ENCODE measurements at places on chromosomes 16 and 17.

DNA sequence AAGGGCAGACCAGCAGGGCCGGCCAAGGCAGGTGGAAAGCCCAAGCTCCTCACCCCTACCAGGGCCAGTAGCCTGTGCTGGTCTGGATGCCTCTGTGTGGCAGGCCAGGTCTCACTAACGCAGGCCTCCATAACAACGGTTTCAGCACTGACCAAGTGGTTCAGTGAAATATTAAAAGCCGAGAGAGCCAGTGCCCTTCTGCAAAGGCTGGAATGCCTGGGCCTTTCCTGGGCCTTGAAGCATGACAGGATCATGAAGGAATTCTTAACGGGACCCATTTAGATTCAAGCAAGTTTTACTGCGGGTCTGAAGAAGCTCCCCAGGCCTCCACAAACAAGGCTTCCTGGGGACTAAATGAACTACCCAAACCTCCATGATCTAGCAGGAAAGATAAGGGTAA is 16.3 kb downstream of the ADAD2 start:
- DNase-seq, result no peak

DNA sequence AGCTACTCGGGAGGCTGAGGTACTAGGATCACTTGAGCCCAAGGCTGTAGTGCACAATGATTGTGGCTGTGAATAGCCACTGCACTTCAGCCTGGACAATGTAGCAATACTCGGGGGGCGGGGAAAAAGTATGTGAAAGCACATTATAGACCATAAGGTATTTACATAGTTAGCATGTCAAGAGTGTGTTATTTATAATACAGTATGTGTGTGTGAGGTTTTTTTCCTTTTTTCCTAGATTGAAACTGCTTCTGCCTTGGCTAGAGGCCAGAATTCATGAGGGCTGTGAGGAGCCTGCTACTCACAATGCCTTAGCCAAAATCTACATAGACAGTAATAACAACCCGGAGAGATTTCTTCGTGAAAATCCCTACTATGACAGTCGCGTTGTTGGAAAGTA is 30.5 kb downstream of the PTRH2 start:
- DNase-seq, result no peak

DNA sequence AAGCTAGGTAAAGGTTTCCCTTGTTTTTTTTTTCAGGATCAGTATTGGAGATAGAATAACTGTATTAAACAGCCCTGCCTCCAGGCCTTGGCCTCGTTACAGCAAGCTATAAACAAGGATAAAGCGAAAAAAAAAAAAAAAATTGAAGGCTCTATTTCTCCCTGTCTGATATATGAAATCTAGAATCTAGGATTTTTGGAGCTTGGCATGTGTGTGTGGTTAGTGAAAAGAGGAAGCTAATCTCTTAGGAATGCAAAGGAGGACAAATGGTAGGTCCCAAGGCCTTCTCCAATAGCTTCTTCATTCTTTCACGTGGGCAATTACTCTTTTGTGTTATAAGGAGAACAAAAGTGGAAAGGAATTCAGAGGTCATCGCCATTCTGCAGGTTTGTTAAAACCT is 470.3 kb downstream of the TMEM114 start:
- DNase-seq, result no peak

DNA sequence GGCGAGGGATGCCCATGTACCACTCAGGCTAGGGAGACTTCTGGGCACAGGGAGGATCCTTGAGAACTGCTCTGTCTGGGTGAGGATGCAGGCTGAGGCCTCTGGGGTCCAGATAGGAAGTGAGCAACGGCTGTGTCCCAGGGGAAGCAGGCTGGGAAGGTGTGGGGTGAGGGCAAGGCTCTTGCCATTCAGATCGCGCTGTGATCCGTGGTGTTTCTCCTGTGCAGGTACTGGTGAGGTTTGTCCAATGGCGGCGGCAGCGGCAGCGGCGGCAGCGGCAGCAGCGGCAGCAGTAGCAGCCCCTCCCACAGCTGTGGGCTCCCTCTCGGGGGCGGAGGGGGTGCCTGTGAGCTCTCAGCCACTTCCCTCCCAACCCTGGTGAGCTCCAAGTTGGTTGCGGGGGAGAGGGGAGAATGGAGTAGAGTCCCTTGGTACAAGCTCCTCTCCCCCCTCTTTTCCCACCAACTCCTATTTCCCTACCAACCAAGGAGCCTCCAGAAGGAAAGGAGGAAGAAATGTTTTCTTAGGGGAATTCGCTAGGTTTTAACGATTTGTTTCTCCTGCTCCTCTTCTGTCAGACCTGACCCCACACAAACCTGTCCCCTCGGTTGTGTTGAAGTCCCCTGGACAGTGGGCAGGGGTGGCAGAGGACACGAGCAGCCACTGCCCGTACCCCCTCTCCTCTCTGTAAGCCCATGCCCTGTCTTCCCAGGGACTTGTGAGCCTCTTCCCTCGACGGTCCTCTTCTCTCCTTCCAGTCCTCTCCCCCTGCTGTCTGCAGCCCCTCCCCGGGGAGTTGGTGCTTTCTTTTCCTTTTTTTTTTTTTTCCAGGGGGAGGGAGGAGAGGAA is 1.9 kb upstream of the PRRT2 start:
- DNase-seq, result no peak

DNA sequence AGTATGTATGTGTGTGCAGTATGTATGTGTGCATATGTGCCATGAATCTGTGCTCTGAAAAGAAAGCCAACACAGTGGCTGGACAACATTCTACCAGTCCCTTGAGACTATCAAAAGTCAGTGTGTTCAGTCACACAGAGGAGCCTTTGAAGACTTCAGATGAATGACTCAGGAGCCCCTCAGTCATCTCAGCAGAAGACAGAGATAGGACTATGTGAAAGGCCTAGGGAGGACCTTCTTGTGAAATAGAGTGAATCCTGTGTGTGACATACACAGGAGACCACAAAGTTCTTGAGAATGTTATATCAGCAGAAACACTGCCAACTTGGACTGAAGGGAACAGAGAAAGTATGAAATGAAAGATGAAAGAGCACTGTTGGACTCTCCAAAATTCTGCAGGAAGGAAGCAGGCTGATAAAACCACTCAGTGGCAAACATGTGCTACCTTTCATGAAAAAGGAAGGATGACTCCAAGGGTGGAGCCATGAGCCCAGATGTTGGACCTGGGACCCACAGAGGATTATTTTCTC is 108.4 kb downstream of the METRNL start:
- no peak for DNase-seq

- DNase-seq, result no peak
These were observed 137.0 kb downstream of the KATNIP start for GRCh38 chr16:27686926-27687325.

- DNase-seq, result no peak
These were observed 22.6 kb downstream of the MRM3 start for GRCh38 chr17:804541-805435.

DNA sequence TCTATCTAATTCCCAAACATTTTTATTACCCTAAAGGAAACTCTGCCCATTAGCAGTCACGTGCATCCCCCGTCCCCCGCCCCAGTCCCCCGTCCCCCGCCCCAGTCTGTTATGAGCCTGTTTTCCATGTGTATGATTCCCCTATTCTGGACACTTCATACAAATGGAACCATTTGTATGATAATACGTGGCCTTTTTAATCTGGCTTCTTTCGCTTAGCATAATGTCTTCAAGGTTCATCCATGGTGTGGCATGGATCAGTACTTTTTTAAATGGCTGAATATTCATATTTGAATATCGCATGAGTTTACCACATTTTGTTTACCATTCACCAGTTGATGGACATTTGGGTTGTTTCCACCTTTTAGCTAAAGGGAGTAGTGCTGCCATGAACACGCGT is 49.5 kb downstream of the DNAH2 start:
- DNase-seq, result no peak

- no peak for DNase-seq
These were observed 9.1 kb downstream of the MNT start for GRCh38 chr17:2391597-2392251.

DNA sequence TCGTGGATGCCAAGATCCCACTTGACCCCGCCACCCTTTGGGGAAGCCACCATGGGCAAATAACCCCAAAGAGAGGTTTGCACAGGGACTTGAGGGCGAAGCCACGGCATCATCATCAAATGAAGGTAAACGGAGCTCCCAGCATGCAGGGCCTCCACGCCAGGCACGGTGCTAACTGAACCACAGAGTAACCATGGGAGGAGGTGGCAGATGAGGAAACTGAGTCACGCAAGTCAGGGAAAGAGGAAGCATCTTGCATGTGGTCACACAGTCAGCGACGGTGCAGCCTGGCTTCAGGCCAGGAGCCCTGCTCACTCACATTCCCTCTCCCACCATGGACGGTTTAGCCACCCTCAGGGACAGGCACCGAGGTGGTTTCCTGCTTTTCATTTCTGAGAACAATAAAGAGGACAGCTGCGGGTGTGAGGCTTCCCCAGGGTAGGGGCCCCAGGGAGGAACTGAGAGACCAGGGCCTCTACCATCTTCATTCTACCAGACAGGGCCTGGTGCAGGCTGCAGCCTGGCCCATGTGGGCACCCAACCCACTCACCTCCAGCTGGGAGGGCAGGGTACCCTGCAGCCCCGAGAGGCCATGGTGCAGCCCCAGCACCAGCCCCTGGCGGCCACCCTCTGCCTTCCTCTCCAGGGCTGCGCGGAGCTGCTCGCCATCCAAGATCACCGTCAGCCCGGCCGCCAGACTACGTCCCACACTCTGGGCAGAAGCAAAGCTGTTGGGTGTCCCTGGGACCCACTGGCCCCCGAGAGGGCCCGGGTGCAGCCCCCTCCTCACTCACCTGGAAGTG is 78.3 kb downstream of the RMI2 start:
- DNase-seq, result no peak

GRCh38 chr17:80758481-80759376 is 214.1 kb downstream of the RPTOR start:
- DNase-seq, result no peak

GRCh38 chr17:79685121-79685520 is 45.6 kb upstream of the ENPP7 start:
- DNase-seq, result no peak

DNA sequence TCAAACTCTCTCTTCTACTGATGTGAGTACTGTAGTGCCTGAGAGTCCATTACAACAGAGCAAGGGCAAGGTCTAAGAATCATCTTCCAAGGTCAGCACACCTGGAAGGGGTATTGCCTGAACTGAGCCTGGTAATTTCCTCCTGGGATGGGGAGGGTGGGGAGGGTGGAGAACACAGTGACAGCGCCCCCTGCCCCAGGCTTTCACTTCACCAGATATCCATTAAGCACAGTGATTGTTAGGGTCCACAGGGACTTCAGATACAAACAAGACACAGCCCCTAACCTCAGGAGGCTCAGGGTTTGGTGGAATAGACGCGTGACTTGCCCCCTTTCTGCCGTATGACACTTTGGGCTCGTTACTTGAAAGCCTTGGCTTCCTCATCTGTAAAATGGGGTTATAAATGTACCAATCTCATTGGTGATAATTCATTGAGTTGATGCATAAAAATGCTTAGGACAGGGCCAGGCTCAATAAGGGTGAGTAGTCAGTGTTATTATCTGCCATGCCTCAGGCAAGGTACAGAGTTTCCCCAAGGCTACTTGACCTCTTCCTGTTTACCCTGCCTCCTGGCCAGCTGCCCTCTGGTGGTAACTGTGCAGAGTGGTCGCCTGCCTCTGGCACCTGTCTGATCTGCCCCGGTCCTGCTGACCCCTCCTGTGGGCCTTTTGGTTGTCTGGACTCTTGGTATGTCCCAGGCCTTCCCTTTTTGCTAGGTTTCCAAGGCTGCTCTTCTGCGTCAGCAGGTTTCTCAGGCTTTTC is 13.1 kb upstream of the BRD7 start:
- DNase-seq, result no peak
